ENCODE measurements at places on chromosomes 12 and 14.

- no peak for DNase-seq
Measured at GRCh38 chr14:60206837-60207533, 41.8 kb upstream of the DHRS7 start.

- no peak for DNase-seq
Measured at GRCh38 chr14:105401699-105402098, 3.4 kb downstream of the TEX22 start.

DNA sequence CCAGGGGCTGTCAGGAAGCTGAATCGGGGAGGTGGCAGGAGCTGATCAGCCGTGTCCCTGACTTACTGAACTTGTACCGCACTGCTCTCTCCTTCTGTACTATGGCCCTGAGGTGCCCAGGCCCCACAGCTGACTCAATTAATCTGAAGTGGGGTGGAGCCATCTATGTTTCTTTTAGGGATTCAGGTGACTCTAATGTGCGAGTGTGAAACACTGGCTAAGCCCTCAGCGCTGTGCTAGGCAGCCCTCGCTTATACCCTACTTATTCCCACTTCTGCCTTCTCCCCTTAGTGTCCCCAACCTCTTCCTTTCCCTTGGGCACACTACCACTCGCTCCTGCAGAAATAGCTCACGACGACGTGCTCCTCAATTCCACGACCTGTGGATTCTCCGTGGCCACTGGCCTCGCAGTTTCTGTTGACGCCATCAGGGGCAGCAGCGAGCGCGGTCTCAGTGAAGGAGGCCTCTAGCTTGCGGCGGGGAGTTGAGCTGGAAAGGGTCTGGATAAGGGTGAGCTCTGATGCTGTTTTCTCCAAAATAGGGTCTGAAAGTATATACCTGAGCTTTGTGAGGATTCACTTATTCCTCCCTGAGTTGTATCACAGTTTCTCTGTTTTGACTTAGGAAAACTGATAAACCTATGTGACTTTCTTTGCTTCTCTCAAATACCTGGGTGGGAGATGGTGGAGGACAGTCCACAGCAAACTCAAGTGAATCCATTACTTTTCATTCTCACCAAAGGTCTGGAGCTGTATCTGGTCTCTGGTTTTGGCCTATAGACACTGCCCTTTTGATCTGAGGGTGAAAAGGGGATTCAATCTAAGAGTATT lies 167.6 kb downstream of the SLC41A2 start:
- peak; percentile 9 for DNase-seq

- no peak for DNase-seq
Measured at GRCh38 chr14:81453166-81453766, 53.1 kb upstream of the STON2 start.

DNA sequence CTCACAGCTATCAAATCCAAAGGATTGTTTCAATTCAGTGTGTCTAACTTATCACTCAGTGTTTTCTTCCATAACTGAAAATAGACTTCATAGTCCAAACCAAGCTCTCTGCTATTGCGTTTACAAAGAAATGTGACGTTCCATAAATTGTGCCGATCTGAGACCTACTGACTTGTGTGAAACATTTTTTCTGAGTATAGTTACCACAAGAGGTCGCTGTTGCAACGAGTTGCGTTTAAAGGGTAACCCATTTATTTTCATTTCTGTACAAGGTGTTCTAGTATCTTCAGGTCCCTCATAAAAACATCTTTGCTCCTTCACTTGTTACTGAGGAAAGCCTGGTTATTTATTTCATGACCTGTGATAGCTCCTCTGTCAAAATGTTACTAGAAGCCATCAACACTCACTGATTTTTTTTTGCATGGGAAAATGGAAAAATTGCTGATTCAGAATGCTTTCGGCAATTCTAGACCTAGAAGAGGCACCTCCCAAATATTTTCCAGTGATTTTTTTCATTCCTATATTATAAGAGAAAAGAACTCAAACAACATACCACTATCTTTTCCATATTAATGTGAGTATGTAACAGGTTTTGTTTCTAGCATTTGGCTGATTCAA lies 60.9 kb upstream of the OR4E1 start:
- DNase-seq, result no peak

DNA sequence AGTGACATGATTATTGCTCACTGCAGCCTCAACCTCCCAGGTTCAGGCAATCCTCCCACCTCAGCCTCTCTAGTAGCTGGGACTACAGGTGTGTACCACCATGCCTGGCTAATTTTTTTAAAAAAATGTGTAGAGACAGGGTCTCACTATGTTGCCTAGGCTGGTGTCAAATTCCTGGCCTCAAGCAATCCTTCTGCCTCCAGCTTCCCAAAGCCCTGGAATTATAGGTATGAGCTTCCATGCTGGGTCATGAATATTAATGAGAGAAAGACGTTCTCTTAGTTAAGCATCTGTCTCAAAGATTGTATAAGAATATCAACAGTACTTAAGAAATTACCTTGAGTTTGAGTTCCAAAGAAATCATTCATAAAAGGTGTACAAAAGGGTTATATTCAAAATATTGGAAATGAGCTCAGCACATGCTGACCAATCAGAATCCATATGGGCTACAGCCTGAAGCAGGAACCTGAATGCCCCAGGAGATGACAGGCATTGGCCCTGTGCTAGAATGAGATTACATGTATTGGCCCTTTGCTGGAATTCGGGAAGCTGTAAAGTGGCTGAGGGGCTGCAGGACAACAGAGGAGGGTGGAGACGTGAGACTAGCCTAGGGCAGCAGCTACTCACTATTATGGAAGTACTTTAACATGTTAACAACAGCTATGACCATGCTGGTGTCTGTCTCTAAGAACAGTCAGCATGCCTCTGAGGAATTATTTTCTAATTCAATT lies 157.0 kb upstream of the CPNE8 start:
- no peak for DNase-seq

- DNase-seq, result no peak
Measured at GRCh38 chr12:19642345-19642744, 203.1 kb downstream of the AEBP2 start.

DNA sequence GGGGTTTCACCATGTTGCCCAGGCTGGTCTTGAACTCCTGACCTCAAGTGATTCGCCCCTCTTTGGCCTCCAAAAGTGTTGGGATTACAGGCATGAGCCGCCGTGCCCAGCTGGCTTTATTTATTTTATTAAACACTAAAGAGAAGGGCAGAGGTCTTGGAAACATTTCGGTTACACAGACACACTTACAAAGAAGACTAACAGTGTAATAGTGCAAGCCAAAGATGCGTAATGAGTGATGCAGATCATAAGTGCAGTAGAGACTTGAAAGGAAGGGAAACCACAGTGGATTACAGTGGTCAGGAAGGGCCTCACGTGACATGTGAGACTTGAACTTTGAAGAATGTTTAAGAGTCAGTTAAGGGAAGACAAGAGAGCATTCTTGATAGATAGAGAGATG lies 33.9 kb upstream of the CDK17 start:
- DNase-seq, result peak; percentile 35

DNA sequence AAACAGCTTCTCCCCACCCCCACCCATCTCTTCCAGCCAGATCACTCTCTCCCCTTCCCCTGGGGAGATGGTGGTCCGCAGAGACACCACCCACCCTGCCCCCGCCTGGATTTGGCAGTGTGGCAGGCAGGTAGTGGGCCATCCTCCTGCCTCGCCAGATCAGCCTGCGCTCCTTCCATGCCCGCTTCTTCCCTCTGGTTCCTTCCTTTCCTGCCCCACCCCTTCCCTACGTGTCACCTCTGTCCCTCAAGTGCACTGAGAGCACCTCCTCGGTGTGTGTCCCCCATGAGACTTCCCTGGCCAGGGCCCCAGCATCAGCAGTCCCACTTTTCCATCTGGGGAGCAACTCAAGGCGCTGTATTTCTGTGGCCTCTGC lies 632 bp downstream of the NYNRIN start:
- DNase-seq, result no peak

- DNase-seq, result no peak
Measured at GRCh38 chr12:26799741-26800140, 33.3 kb downstream of the ITPR2 start.

DNA sequence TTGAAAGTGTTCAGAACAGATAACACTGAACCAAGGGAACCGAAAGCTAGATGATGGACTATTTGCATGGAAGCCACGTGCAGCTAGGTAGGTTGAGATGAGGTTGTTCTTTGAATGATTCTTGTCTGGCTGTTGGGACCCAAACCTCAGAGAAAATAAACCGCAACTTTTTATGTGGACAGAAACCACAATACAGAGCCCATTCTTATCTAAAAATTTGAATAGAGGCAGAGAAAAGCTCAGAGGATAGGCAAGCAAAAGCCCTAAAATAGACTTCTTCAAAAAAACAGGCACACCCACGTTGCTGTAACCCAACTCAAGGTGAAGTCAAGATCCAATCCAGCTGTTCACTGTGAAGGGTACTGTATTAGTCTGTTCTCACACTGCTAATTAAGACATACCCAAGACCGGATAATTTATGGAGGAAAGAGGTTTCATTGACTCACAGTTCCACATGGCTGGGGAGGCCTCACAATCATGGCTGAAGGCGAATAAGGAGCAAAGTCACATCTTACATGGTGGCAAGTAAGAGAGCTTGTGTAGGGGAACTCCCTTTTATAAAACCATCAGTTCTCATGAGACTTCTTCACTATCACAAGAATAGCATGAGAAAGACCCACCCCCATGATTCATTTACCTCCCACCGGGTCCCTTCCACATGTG lies 353.8 kb downstream of the AACS start:
- DNase-seq, result no peak

DNA sequence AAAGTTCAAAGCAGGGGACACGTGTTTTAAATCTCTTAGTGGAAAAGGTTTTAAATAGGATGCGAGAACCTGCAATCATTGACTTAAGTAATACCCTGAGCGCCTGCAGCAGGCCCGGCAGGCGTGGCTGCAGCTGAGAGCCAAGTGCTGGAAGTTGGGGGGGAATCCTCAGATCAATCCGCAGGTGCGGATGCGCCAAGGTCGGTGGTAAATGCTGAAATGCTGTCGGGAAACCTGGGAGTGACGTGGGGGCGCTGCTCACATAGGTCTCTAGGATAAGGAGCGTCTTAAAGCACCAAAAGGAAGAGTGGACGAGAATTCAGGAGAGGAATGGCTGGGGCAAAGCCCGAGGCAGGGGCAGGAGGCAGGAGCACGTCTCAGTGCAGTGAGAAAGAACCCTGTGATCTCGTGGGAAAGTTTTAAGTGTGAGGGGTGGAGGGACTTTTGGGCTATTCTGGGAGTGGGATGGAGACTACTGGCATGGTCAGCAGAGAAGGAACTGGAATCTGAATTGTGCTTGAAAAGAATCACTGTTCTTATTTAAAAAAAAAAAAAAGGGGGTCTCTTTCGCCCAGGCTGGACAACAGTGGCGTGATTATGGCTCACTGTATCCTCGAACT lies 883 bp upstream of the CDCA4 start:
- DNase-seq, result no peak

GRCh38 chr14:50530794-50531365 lies 1.5 kb downstream of the MAP4K5 start:
- DNase-seq, result no peak

DNA sequence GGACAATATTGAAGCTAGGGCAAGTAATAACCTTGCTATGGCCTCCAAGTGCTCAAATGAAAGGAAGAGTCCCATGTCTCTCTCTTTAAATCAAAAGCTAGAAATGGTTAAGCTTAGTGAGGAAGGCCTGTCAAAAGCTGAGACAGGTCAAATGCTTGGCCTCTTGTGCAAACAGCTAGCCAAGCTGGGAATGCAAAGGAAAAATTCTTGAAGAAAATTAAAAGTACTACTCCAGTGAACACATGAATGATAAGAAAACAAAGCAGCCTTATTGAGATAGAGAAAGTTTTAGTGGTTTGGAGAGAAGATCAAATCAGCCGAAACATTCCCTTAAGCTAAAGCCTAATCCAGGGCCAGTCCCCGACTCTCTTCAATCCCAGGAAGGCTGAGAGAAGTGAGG lies 84.1 kb upstream of the PLEKHA5 start:
- no peak for DNase-seq

- DNase-seq, result no peak
Measured at GRCh38 chr12:120134307-120134980, 17.9 kb upstream of the RAB35 start.

GRCh38 chr14:75794615-75795038 lies 133.6 kb downstream of the TTLL5 start:
- DNase-seq, result no peak

DNA sequence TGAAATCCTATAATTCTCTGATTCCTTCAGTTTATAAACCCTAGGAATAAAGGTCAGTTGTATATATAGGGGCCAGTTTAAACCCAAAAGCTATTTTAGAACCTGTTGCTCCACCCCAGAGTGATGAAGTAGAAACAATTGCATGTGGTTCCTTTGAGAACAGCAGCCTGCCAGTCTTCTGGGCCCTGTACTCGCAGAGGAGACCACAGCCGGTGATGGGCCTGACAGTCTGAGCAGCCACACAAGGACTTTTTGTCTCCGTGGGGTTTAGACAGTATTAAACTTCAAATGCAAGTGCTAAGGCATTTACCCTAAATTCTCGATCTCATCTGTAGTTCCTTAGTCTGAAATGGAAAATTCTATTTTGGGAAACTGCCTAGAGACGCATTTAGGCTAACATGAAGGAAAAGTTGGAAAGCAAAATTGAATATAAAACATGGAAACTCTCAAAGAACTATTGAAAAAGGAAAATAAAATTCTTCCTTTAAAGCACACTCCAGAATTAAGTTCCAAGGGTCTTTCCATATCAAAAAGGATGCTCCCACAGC lies 80.6 kb downstream of the PRICKLE1 start:
- DNase-seq, result no peak

DNA sequence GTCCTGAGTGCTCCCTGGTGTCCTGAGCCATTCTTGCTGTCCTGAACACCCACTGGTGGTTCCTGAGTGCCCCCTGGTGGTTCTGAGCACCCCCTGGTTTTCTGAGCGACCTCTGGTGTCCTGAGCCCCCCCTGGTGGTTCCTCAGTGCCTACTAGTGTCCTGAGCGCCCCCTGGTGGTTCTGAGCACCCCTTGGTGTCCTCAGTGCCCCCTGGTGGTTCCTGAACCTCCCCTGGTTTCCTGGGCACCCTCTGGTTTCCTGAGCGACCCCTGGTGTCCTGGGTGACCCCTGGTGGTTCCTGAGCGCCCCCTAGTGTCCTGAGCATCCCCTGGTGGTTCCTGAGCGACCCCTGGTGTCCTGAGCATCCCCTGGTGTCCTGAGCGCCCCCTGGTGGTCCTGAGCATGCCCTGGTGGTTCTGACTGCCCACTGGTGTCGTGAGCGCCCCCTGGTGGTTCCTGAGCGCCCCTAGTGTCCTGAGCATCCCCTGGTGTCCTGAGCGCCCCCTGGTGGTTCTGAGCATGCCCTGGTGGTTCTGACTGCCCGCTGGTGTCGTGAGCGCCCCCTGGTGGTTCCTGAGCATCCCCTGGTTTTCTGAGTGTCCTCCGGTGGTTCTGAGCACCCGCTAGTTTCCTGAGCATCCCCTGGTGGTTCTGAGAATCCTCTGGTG lies 473.1 kb downstream of the TMEM121 start:
- no peak for DNase-seq

DNA sequence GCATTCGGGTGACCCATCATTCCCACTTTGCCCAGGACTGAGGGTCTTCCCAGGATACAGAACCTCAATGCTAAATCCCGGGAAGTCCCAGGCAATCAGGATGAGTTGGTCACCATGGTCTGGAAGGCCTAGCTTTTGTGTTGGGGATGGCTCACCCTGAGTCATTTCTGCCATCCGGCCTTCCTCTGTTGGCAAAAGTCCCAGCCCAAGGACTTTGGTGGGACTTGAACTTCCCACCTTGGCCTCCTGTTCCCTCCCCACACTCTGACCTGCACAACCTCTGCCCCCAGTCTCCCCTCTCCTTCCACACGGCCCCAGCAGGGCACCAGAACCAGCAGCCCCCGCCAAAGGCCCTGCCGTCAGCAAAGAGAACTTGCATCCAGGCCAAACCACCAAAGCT lies 24.6 kb upstream of the NCOR2 start:
- no peak for DNase-seq

- no peak for DNase-seq
Measured at GRCh38 chr12:62603811-62604098, 137.1 kb downstream of the MON2 start.

Measured in stimulated activated CD8-positive, alpha-beta memory T cell treated with anti-CD3 and anti-CD28 coated beads, Interleukin-4, amount 100 ng/mL, for 1 hour (primary cell).